ENCODE measurements at places on chromosomes 12 and 14.

- no peak for DNase-seq
These were observed 3.0 kb downstream of the SMCO3 start for GRCh38 chr12:14810953-14811483.

DNA sequence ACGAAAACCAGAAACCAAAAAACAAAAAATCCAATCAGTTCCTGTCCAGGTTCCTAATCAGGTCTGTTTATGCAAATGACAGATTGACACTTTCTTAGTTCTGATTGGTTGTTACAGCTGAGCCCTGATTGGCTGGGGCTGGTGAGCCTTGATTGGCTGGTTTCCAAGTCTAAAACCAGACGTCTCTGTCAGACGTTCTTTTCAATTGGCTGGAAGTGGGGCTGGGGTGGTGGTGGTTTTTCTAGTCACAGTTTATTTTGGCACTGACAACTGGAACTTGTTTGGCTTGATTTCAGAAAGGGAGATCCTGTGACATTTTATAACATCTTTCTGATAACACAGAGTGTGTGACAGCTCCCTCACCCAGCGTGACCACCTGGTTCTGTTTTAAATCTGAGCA, 36.1 kb upstream of the PRICKLE1 start:
- no peak for DNase-seq

DNA sequence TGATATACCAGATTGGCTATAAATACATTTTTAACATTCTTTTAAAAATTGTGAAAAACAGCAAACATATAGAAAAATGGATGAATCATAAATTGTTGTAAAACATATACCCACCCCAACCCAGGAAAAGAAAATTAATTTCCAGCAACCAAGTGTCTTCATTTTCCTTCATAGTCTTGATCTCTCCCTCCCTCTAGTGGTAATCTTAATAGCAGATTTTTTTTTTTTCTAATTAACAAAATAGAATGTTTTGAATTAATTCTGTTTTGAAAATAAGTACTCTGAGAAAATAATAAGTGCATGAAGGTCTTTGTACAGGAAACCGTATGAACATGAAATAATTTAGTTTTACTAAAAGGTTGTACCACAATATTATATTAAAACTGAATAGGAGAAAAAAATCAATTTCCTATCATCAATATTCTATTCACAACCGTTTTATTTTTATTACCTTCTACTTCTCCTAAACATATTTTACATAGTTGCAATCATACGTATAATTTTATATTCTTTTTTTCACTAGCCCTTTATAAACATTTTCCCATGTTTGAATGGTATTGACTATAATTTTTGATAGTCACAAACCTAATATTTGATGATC, 7.0 kb downstream of the ETNK1 start:
- DNase-seq: no peak

DNA sequence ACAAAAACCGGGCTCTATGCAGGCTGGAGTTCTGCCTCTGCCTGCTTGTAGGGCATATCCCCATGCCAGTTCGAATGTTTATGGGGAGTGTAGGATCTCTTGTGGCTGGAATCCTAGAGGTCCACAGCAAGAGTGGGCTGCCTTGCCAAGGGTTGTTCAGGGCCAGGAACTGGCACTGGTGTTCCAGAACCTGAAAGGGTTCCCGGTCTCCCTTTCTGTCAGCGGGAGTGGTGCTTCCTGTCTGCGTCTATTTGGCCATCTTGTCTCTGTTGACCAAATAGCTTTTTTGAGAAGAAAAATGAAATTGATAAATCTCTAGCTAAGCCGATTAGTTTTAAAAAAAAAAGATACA, 17.8 kb downstream of the OLR1 start:
- DNase-seq: no peak

GRCh38 chr12:54156578-54156977, 32.2 kb downstream of the SMUG1 start:
- DNase-seq: no peak

DNA sequence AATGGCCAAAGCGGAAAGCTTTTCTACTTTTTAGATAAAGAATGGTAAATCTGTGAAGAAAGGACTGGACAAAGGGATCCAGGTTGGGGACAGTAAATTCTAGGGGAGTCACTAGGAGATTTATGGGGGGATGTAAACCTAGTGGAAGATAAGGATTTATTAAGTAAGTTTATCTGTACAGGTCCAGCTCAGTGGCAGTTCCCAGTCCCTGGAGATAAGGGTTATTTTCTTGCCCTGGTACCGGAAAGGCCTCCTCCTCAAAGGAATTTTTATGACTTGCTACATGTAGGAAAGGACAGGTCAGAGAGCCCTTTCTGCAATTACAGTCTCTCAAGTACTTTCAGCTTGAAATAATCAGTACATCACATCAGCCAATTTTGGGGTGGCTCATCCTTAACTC, 72.6 kb upstream of the BICD1 start:
- DNase-seq: no peak

DNA sequence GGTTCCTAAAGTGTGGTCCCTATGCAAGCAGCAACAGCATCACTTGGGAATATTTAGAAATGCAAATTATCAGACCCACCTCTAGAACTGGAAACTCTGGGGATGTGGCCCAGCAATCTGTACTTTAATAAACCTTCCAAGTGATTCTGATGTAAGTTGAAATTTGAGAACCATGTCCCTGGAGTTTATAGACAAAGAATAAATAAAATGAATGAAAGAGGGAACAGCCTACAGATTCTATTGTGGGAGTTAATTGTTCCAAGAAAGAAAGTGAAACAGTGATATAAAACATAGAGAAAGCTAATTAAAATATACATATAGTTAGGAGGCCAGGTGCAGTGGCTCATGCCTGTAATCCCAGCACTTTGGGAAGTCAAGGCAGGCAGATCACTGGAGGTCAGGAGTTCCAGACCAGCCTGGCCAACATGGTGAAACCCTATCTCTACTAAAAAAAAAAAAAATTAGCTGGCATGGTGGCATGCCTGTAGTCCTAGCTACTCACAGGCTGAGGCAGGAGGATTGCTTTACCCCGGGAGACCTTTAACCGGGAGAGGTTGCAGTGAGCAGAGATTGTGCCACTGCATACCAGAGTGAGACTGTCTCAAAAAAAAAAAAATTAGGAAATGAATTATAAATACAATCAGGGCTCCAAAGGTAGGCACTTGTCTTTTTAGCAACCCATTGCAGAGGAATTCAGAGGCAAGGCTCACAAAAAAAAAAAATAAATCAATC, 507.5 kb downstream of the NAV3 start:
- no peak for DNase-seq

- DNase-seq: no peak
These were observed 26.6 kb downstream of the PRKCH start for GRCh38 chr14:61347826-61348443.

GRCh38 chr14:103217538-103217937, 94.3 kb downstream of the TNFAIP2 start:
- no peak for DNase-seq

GRCh38 chr12:32617534-32617933, 61.6 kb upstream of the DNM1L start:
- DNase-seq: no peak

- DNase-seq: no peak
These were observed 184.8 kb downstream of the ETV6 start for GRCh38 chr12:11834104-11834812.

DNA sequence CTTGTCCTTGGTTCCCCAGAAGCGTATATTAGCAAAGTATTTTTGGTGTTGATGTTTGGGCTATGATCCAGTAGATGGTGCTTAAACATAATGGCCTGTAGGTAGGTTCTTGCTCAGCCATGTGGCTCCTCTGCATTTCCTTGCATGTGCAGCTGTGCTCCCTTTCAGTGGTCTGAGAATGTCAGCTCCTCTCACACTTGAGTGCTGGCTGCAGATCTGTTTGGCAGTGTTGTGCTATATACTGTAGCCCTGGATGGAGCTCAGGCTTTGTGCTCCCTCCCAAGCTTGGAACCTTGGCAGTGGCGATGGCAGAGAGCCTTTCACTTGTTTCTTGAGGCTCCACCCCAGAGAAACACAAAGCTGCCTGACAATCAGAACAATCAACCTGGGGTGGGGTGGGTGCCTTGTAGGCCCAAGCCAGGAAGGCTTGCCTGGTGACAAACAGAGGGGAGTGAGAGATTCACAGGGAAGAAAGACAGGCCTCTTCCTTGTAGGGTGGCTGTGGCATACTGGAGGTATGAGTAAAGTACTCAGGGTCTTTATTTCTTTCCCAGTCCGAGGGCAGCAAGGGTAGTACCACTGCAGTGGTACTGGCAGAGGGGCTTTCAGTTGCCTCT, 255.3 kb downstream of the RAD51B start:
- no peak for DNase-seq

DNA sequence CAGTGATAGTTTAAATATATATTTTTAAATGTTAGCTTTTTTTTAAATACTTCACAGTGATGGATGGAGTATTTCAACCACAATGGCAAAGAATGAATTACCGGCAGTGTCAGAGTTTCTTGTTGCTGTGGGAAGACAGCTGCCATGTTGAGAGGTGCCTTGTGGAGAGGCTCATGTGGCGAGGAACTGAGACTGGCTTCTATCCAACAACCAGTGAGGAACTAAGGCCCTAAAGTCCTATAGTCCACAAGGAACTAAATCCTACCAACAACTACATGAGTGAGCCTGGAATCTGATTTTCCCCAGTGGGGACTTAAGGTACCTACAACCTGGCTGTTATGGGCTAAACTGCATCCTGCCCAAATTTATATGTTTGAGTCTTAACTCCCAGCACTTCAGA, 220.2 kb upstream of the PLEKHG7 start:
- no peak for DNase-seq

DNA sequence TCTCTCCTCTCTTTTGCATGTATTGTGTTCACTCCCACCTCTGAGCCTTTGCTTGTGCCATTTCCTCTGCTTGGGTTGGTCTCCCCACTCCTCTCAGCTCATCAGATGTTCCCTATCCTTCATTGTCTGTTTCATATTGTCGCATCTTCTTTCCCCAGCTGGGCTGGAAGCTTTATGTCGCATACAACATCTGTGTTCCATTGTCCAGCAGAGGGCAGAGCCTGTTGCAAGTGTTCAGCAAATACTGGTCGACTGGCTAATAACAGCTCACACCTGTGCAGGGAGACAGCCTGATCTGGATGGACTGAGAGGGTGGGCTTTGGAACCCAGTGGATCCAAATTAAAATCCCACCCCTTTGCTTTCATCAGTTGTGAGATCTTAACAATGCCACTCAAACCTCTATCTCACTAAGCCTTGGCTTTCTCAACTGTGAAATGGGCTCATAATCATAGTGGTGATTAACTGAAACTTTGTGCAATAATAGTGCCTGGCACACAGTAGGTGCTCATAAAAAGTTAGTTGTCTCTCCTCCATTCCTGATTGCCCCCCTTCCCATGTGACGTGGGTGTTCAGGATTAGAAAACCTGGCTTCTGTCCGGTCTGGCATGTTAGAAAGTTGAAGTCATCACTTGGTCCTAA, 75.8 kb downstream of the RIN3 start:
- DNase-seq: peak; percentile 24

GRCh38 chr12:113889891-113890581, 76.1 kb downstream of the RBM19 start:
- DNase-seq: no peak

- DNase-seq: no peak
These were observed 31.7 kb downstream of the FUT8 start for GRCh38 chr14:65444230-65444629.

DNA sequence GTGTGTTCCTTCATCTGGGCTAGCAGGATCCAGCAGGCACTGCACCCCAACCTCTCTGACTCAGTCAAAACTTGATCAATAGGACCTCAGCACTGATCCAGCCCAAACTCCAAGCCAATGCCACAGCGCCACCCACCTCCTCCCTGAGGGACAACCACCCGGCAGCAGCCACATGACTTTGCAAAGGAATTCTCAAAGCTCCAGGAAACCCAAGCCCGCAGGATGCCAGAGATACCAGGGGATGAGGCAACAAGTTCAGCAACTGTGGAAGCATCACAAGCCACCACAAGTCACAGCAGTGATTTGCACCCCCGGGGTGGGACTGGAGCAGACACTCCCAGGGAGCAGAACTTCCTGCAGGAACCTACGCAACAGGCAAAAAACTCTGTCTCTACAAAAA, 37.3 kb downstream of the ACTN1 start:
- DNase-seq: no peak

- DNase-seq: no peak
These were observed 723.7 kb upstream of the TBX3 start for GRCh38 chr12:115407723-115408122.

DNA sequence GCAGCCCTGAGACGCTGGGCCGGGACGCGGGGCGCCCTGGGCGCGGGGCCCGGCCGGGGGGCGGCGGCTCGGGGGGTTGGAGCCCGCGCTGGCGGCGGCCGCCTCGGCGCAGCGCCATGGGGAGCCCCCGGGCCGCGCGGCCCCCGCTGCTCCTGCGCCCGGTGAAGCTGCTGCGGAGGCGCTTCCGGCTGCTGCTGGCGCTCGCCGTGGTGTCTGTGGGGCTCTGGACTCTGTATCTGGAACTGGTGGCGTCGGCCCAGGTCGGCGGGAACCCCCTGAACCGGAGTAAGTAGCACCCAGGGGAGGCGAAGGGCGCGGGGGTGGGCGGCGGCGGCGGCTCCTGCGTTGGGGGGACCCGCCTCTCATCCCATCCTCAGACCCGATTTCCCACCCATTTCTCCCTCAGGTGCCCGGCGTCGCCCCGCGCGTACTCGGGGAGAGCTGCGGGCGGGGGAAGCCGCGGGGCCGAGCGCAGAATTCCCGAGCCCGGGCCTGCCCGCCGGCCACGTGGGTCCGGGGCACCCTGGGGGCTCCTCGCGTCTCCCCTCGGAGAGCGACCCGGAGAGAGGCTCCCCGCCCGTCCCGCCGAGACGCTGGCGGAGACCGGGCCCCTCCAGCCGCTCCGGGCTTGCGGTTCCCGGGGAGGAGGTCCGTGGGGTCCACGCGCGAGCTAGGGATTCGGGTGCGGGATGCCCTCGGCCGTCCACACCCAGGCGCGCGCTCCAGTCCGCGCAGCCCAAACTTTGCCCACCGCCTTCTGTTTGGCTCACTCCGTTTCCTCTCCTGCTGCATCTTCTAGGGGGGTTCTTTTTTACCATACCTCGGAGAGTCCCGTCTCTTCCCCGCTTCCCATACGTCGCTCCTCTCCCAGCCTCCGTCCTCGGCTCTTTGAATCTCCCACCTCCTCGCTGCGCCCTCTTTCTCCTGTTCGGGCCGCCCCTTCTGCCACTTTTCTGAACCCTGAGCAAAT, 807 bp downstream of the B4GALNT3 start:
- peak; percentile 44 for DNase-seq

Measured in CD4-positive, alpha-beta T cell treated with Interleukin-1 beta for 1 hour (primary cell).